ENCODE measurements at places on chromosomes 7 and 10.

- H3K27me3 ChIP-seq: no peaks in the 10 kb centered on the region
- no peaks in the 10 kb centered on the region for H3K4me1 ChIP-seq
- H3K4me3 ChIP-seq: no peak overlapping the region
- DNase-seq: no peak
These were observed 78.9 kb downstream of the ANK3 start for GRCh38 chr10:60310740-60311139.

GRCh38 chr7:95478272-95479037, 7.3 kb upstream of the ASB4 start:
- DNase-seq: no peak
- no peak overlapping the region for H3K4me3 ChIP-seq

GRCh38 chr10:45239642-45240041, 75.8 kb downstream of the OR13A1 start:
- no peak for DNase-seq
- H3K27ac ChIP-seq: no peak overlapping the region
- H3K4me1 ChIP-seq: peaks cover 16% of the 10 kb centered on the region
- H3K4me3 ChIP-seq: no peak overlapping the region
- no peaks in the 10 kb centered on the region for H3K36me3 ChIP-seq

DNA sequence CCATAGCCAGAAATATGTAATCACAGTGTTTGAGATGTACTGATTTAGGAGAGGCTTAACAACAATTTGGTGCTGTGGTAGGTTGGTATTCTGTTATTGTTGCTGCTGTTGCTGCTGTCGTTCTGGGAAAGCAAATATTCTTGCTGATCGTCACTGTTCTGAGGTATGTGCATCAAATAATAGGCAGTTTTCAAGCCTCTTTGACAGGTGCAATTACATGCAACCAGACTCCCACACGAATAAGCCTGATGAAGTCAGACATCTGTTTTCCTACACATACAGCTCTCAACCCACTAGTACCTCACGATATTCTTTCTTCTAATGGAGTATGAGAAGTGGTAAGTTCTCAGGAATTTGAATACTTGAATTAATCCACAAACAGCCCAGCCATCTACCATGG, 46.7 kb upstream of the NRG3 start:
- no peak for DNase-seq
- no peak overlapping the region for H3K4me3 ChIP-seq
- H3K27ac ChIP-seq: no peak overlapping the region
- H3K27me3 ChIP-seq: no peaks in the 10 kb centered on the region
- no peaks in the 10 kb centered on the region for H3K36me3 ChIP-seq
- no peaks in the 10 kb centered on the region for H3K4me1 ChIP-seq

DNA sequence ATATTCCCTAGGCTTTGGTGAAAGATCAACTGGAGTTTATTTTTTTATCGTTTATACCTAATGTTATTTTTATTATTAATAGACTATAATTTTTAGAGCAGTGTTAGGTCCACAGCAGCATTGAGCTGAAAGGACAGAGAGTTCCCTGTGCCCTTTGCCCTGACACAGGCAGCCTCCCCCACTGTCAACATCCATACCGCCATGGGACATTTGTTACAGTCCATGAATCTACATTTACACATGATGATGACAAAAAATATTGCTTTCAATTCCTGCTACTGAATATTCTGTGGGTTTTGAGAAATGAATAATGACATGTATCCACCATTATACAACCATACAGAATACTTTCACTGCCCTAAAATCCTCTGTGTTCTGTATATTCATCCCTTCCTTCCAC, 1297.5 kb upstream of the SORCS1 start:
- no peak overlapping the region for H3K4me3 ChIP-seq
- no peaks in the 10 kb centered on the region for H3K4me1 ChIP-seq
- no peak for DNase-seq
- H3K36me3 ChIP-seq: no peaks in the 10 kb centered on the region
- H3K27me3 ChIP-seq: no peaks in the 10 kb centered on the region
